ENCODE measurements at places on chromosomes 6 and 20. TPM values are rescaled to one million over a fixed set of nuclear protein-coding genes. Genes with fewer than 3 reads are reported as not detected.

DNA sequence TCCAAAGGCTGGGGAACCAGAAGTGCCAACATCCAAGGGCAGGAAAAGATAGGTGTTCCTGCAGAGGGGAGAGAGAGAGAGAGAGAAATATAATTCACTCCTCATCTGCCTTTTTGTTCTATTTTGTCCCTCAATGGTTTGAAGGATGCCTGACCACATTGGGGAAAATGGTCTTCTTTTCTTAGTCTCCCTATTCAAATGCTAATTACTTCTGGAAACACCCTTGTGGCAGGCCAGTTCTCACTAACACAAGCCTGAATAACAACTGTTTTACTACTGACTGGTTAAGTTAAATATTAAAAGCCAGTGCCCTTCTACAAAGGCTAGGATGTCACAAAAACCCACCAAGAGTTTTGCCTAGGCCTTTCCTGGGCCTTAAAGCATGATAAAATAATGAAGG, 425.4 kb upstream of the HTR1E start:
- DNase-seq, result no peak

DNA sequence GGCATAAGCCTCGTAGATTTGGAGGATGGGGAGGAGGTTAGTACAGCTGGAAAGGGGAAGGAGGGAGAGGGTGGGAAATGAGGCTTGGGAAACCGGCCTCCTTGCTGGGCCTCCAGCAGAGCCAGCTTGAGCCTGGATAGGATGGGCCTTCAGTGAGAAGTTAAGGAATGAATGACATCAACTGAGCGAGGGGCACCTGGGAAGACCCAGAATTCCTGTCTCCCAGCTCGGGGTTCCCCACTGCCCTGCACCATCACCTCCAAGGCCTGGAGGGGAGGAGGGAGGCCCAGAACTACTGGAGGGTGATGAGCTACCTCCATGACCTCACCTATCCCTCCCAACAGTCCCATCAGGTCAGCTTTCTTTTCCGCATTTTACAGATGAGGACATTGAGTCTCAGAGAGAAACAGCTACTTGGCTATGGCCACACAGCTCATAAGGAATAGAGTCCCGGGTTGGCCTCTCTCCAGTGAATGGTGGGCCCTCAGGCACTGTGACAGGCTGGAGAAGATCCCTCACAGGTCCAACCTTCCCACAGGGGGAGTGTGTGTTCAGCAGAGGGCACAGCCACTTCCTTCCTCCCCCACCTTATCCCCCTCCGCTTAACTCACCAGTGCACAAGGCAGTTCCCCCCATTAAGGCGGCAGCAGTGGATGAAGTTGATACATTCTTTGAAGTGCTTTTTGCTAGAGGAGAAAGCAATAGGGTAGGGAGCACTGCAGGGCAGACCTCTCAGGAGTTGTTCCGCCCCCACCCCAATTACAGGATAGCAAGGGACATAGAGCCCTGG, 6.8 kb downstream of the DUSP15 start:
- DNase-seq, result no peak

DNA sequence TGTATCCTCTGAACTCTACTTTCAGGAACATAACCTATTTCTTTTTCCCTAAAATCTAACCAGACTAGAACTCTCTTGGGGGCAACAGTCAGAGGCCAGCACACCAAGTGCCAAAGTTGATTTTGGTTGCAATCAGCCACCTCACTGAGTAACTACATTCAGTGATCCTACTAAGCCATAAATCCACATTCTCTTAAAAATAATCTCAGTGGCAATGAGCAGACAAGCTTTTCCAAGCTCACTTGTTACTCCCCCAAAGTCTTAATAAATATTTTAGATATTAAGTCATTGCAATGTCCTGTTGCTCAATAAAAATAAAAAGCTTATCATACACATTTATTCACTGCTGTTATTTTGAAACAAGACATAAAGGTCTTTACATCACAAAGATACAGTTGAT, 9.8 kb downstream of the RGS17 start:
- DNase-seq, result no peak

DNA sequence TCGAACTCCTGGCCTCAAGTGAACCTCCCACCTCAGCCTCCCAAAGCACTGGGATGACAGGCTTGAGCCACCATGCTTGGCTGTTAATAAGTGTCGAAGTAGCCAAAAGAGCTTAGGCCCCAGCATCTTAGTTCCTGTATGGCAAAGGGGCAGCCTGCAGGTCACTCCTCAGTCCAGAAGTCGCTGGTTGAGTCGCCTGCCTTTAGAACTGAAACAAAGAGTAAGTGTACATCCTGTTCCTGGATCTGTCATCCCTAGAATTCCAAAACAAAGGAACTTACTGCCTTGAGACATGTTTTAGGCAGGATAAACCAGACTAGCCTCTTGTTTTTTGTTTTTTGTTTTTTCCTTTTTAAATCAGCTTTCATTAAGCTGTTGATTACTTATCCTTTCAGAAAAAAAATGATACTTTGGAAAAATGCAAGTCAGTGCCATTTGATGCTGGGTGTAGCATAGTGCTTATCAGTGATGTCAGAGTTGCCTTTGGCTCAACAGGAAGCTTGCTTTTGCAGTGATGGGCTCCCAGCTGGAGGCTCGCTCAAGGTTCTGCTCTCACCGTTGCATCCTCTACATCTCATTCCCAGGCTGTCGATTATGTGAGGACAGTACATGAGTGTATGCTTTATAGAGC, 9.0 kb downstream of the ACTR5 start:
- DNase-seq, result no peak

DNA sequence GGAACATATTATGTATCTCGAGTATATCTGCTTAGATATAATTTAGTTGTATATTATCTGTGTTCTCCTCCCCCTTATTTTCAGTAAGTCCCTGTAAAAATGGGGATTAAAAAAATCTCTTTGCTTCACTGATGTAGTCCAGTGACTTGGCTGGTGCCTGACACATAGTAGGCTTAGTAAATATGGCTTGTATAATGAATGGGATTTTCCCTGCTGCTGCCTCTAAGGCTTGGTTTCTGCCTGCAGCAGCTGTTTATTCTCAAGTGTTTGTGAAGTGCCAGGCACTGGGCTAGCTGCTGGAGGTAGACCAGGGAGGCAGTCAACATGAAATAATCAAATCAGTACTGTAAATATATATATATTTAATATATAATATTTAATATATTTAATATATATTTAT, 1.6 kb upstream of the ZFP64 start:
- no peak for DNase-seq

DNA sequence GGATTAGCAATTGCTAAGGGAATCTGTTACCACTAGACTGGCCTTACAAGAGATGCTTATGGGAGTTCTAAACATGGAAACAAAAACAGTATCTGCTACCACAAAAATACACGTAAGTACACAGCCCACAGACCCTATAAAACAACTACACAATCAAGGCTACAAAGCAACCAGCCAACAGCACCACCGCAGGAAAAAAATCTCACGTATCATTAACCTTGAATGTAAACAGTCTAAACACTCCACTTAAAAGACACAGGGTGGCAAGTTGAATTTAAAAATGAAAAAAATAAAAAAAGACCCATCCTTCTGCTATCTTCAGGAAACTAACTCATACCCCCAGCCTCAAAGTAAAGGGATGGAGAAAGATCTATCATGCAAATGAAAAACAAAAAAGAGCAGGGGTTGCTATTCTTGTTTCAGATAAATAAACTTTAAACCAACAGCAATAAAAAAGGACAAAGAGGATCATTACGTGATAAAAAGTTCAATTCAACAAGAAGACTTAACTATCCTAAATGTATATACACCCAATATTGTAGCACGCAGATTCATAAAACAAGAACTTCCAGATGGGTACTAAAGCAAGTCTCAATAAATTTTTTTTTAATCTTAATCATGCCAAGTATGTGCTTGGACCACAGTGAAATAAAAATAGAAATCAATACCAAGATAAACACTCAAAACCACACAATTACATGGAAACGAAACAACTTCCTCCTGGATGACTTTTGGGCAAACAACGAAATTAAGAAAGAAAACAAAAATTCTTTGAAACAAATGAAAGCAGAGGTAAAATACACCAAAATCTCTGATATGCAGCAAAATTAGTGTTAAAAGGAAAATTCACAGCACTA, 52.3 kb downstream of the RNGTT start:
- no peak for DNase-seq

- DNase-seq, result peak; percentile 82
These were observed 57.6 kb upstream of the FOXP4 start for GRCh38 chr6:41488433-41489119.

- DNase-seq, result no peak
These were observed 87.5 kb downstream of the ANKRD60 start for GRCh38 chr20:58140787-58141425.

DNA sequence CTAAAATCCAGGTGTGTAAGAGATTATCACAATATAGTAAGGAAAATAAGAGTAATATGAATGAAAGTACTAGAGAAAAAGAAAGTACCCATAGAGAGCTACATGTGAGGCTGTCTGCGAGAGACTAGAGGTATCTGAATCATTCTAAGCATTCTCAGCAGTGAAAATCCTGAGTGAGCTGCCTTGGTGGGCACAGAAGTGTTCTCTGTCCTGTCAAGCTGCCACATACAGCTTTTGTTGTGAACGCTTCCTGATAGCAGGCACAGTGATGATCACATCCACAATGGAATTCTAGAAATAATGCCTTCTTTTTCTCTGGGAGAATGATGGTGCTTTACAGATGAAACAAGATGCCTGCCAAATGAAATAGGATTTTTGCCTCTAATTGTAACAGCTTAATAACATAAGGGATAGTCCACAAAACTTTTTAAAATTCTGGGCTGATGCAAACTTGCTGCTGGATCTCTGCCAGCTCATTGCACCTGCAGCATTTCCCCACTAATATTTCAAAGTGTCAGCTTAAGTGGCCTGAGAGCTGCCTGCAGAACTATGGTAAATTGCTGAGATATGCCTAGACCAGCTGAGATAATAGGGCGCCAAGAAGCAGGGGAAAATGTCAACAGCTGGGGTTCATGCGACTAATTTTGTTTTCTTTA, 620.5 kb downstream of the DOK5 start:
- DNase-seq, result no peak

Gene C6orf118
- not detected for total RNA-seq

Gene NKAIN4
- total RNA-seq, result not detected

Data from RPMI7951 (cell line).